Cortex of kidney (tissue), 1 donor: ENCODE measurements at places on chromosomes 2 and 18.

DNA sequence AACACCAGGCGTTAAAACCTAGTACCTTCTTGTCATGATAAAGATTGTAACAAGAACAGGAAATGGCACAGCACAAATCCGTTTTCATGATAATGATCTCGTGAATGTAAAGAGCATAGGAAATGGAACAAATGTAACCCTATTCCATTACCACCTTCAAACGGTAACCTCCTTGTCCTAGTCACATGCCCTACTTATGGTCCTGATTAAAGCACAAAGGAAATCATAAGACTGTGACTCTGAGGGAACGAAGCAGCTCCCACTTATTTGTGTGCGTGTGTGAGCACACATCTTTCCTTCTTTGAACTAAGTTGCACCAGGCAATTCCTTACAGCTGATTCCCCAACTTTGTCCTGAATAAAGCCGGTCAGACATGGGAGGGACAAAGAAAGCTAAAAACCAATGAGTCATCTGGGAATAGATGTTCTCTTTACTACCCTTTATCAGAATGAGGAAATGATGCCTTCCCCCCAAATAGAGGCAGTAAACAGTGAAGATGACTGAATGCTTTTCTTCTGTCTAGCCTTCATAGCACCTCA is 192.6 kb downstream of the IKZF2 start:
- no peak for DNase-seq

DNA sequence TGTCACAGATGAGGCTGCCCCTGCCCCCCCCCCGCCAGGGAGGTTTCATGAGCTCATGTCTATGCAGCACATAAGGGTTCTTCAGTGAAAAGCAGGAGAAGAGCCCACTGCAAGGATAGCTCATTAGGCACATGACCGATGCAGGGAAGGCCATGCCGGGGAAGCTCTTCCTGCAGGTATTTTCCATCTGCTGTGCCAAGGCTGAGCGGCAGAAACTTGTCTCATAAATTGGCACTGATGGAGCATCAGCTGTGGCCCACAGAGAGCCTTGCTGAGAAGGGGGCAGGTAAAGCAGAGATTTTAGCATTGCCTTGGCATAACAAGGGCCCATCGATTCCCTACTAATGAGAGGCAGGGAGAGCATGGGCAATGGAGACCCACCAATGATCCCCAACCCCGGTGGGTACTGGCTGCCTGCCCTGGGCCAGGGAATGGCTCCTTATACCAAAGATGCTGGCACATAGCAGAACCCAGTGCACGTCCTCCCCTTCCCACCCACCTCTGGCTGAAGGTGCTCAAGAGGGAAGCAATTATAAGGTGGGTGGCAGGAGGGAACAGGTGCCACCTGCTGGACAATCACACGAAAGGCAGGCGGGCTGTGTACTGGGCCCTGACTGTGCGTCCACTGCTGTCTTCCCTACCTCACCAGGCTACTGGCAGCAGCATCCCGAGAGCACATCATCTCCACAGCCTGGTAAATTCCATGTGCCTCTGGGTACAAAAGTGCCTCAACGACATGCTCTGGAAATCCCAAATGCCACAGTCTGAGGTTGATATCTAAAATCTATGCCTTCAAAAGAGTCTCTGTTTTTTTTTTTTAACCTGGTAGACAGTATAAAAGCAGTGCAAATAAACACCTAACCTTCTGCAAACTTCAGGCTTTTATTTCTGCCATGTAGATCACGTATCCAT is 41.4 kb downstream of the STEAP3 start:
- DNase-seq: no peak

- no peak for DNase-seq
Measured at GRCh38 chr2:3712424-3712823, 9.0 kb downstream of the DCDC2C start.

GRCh38 chr2:175187378-175187777 is 5.9 kb upstream of the ATP5MC3 start:
- no peak for DNase-seq

GRCh38 chr2:85945586-85945985 is 56.8 kb upstream of the ST3GAL5 start:
- DNase-seq: no peak

- no peak for DNase-seq
Measured at GRCh38 chr2:55063226-55063625, 13.0 kb upstream of the RTN4 start.

GRCh38 chr2:98463551-98463971 is 18.9 kb downstream of the INPP4A start:
- no peak for DNase-seq

GRCh38 chr18:34511879-34512278 is 198.2 kb upstream of the DTNA start:
- no peak for DNase-seq

- no peak for DNase-seq
Measured at GRCh38 chr2:225694664-225695063, 295.2 kb downstream of the NYAP2 start.

DNA sequence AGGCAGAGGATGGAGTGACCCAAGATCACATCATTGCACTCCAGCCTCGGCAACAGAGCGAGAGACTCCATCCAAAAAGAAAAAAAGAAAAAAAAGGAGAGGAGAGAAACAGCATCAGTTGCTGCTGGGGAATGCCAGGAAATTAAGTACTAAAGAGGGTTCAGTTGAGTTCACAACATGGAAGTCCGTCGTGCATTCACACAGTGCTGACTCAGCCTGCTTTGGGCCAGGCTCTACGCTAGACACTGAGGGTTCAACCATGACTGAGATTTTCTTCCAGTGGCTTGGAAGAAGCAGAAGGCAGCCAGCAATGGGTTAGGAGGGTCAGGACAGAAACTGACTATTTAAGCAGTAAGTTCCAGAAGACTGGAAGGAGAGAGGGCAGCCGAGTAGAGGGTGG is 108.8 kb downstream of the FMNL2 start:
- no peak for DNase-seq

DNA sequence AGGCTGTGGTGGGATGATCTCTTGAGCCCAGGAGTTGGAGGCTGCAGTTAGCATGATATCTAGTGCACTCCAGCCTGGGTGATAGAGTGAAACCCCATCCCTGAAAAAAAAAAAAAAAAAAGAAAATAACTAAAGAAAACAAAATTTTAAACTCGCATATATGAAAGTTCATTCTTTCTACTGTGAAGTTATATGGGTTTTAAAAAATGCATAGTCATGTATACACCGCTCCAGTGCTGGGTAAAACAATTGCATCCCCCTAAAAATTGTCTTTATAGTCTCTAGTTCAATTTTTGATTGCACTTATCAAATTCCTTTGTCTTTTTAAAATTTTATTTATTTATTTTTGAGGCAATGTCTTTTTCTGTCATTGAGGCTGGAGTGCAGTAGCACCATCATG is 65.0 kb upstream of the ACYP2 start:
- DNase-seq: no peak

DNA sequence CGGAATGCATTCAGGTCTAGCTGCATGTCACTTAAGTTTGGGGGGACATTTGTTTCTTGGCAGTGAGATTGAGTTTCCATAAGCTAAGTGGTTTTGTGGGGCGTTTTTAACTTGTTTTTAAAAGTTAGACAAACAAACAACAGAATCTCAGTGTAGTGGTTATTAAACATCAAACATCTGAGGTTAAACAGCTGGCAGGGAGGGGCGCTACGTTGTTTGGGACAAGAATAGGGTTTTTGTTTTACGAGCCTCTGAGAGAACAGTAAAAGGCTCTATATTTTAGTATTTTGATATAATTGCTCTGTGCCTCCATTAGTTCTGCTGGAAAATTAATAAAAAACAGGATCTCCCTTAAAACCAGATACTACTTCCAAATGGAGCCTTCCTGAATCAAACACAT is 41.6 kb upstream of the TMEM177 start:
- no peak for DNase-seq

DNA sequence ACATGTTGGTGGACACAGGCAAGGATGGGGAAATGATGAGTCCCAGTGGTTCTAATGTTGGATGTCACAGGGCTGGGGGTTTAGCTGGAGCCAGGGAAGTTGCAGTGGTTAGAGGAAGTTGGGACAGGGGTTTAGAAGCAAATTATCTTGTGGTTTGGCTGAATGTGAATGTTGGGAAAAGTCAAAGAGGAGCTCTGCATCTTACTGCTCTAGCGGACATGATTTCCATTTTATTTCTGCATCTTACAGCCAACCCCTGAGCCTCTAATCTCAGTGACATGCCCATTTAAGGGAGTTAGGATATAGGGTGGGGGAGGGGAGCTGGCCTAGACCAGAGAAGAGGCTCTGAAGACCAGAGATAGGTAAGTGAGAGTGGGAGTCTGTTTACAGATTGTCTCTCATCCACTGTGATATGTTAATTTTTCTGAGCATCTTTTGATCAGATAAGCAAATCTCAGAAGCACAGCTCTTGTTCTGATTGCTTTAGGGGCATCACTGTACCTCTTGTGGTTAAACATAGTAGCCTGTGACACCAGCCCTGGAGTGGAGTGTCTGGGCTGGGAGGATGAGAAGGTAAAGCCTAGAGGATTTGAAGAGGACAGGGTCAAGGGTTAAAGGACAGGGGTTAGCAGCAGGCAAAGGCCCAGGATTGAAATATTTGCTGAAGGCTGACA is 43.6 kb downstream of the SETBP1 start:
- no peak for DNase-seq

- DNase-seq: no peak
Measured at GRCh38 chr2:47155091-47155876, at the start of gene STPG4. TSS of gene STPG4 (minus strand) at chr2:47155308. CDS start at chr2:47155251, 57 bp downstream.

- DNase-seq: no peak
Measured at GRCh38 chr18:57595347-57595746, 8.8 kb upstream of the FECH start.

DNA sequence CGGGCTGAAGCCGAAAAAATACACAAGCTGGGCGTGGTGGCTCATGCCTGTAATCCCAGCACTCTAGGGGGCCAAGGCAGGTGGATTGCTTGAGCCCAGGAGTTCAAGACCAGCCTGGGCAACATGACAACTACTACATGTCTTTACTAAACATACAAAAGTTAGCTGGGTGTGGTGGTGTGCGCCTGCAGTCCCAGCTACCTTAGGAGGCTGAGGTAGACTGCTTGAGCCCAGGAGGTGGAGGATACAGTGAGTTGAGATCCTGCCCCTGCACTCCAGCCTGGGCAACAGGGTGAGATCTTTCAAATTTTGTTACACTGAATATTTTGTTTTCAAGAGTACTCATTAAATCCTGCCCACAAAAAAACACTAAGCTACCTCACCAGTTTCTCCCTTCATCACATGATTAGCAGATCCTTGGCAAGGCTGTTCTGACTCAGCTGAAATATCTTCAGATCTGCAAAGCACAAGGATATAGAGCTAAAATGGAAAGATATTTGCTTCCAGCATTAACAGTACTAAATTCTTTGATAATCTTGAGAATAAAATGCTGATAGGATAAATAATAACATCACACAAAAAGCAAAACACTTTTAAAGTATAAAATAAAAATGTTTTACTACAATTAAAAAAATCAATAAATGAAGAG is 28.2 kb upstream of the MCM6 start:
- DNase-seq: no peak

- no peak for DNase-seq
Measured at GRCh38 chr2:45640576-45640975, 10.9 kb upstream of the PRKCE start.

- no peak for DNase-seq
Measured at GRCh38 chr2:240797500-240797895, 22.5 kb downstream of the KIF1A start.
